Placental epithelial cell (primary cell): ENCODE measurements at places on chromosomes 1 and 21. TPM values are rescaled to one million over a fixed set of nuclear protein-coding genes. Genes with fewer than 3 reads are reported as not detected.

The RCSD1 gene
- not detected in 2 replicates for total RNA-seq

The OR2L5 gene
- total RNA-seq = 0.11 TPM in 1 of 2 replicates, not detected in the other

The BMP8B gene
- not detected in 2 replicates for total RNA-seq

The NHLH1 gene
- total RNA-seq = under 0.01 and 0.11 TPM in 2 replicates

The AMY1B gene
- not detected in 2 replicates for total RNA-seq

The CSF3R gene
- 1.2 TPM in 1 of 2 replicates, not detected in the other for total RNA-seq

The CRABP2 gene
- 129 and 609 TPM in 2 replicates for total RNA-seq

The KRTAP26-1 gene
- total RNA-seq = not detected in 2 replicates

The OXCT2 gene
- total RNA-seq = 0.54 and 0.79 TPM in 2 replicates

The TAL1 gene
- not detected in 2 replicates for total RNA-seq

The PODN gene
- 0.11 and 0.39 TPM in 2 replicates for total RNA-seq
